ENCODE measurements at places on chromosomes 16 and 17.

DNA sequence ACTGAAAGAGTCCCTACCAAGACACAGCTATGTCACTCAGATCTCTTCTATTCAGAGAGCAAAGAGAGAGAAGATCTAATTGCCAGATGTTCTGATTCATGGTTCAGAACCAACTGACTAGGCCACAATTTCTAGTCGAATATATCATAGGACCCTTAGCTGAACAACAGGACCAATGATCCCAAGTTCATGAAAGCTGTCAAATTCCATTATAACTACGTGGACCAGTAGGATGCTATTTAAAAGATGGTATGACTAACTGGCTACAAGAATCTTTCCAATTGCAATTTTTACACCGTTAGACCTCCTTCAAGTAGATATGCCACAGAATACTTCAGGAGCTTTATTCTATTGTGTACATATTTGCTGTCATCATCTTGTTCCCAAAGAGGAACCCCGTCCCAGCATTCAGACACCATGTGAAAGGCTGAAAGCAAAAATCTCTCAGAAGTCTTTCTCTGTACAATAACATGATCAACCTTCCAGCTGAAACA lies 26.0 kb downstream of the DCUN1D3 start:
- DNase-seq, result no peak

- no peak for DNase-seq
Measured at GRCh38 chr17:30237296-30238002, 2.0 kb upstream of the SLC6A4 start.

DNA sequence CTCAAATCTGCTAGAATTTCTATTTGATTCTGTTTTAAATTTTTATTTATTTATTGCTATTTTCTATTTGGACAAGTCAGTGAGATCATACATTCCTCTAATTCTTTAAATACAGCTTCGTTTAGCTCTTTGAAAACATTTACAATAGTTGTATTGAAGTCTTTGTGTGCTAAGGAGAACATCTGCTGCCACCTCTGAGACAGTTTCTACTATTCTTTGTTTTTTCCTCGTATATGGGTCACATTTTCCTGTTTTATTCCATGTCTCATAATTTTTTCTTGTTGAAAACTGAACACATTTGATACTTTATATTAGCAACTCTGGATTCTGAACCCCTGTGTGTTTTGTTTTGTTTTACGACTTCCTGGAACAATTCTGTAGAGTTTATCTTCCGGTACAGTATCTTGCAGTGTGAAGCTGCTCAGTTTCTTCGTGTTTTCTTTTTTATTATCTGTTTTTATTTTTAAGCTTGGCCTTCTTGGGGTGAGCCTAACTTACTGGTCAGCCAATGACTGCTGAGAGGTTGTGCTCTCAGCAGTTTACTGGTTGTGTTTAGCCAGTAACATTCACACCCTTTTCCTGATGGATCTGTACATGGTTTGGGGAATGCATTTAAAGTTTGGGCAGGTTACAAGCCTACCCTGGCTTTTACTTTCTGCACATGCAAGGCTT lies 99.0 kb downstream of the CA4 start:
- no peak for DNase-seq

GRCh38 chr17:74478420-74479100 lies 12.1 kb downstream of the CD300A start:
- DNase-seq, result peak; percentile 54

DNA sequence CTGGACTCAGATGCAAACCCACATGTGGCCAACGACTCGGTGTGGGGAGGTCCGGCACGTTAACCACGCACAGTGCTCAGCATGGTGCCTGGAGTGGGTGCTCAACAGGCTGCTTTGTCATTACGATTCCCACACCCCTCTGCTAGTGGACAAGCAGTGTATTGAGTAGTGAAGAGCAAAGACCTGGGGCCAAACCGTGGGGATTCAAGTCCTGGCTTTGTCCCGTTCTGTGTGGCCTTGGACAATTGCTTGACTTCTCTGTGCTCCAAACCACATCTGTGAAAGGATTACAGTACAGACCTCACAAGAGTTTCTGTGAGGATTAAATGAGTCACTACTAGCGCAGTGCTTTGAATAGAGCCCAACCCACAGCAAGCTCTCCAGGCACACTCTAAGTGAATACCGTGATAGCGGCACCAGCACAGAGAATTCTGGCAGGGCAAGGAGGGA lies 33.8 kb downstream of the TRPV2 start:
- no peak for DNase-seq

GRCh38 chr17:61139219-61139618 lies 260.4 kb upstream of the TBX2 start:
- peak; percentile 57 for DNase-seq

GRCh38 chr16:63530974-63531373 lies 1494.7 kb upstream of the CDH8 start:
- no peak for DNase-seq

DNA sequence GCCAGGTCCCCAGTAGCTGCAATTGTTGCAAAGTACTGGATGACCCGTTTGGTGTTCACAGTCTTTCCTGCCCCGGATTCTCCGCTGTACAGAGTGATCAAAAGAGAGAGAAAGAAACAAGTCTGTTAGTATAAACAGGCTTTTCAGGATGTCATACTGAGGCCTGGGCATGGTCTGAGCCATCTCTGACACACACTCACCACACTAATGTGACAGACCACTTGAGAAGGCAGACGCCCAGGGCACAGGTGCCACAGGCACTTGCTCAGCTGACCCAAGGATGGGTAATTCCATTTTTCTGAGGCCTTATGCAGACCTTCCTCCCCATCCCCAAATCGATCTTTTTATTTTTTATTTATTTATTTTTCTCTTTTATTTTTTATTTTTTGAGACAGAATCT lies 7.5 kb downstream of the MYH3 start:
- DNase-seq, result no peak

- no peak for DNase-seq
Measured at GRCh38 chr16:75798714-75799113, 72.4 kb upstream of the CPHXL start.

GRCh38 chr16:25073854-25074253 lies 37.7 kb upstream of the LCMT1 start:
- no peak for DNase-seq

- DNase-seq, result no peak
Measured at GRCh38 chr17:19533718-19534561, at the start of gene SLC47A1. TSS of gene SLC47A1 (plus strand) at chr17:19533854. CDS start at chr17:19533940, 86 bp downstream.

DNA sequence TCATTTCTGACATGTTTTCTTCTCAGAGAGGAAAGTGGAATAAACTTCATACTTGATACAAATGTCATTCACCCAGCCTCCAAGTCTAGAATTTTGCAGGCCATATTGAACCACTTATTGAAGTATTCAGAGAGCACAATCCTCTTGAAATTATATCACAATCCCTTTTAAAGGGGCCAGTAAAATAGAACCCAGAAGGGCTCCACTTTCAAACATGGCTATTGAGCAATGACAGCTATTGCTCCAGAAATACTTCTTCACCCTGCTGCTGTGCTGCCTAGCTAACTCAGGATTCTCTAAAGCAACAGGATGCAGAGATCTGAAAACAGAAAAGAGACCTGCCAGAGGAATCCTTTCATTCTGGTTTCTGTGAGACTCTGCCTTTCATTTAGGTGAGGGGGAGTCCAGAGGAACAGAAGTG lies 275.0 kb upstream of the CDH5 start:
- DNase-seq, result no peak

DNA sequence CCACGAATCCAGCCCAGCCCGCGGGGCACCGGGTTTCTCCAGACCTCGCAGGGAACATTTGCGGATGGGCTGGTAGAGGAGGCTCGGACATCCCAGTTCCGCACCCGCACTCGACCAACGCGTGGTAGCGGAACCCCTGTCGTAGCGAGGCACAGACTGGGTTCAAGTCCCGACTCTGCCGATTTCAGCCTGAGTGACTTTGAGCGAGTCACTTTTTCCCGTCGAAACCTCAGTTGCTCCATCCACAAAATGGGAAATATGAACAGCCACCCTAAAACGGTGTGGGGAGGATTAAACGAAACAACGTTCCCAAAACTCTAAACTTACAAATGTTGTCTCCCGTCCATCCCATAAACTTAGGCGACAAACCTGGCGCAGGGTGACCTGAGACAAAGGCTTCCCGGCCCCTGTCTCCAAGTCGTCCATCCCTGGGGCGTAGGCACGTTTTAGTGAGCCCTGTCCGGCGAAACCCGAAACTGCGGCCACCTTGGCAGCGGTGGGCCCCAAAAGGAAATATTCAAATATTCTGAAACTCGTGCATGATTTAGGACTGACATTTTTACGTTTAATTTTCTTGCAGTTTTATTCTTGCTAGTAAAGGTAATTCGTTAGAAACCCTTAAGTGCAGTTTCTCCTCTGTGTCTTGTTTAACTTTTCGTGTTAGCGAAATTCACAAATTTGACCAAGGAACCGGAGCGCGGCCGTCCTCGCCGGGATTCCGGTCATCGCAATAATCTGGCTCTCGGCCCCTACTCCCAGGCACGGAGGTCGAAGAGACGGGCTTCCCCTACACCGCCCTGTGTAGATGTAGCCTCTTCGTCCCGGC lies 1.9 kb upstream of the MLLT6 start:
- no peak for DNase-seq

GRCh38 chr17:44961921-44962350 lies 6.2 kb downstream of the C1QL1 start:
- no peak for DNase-seq

GRCh38 chr16:68548947-68549346 lies 9.9 kb downstream of the ZFP90 start:
- peak; percentile 40 for DNase-seq

DNA sequence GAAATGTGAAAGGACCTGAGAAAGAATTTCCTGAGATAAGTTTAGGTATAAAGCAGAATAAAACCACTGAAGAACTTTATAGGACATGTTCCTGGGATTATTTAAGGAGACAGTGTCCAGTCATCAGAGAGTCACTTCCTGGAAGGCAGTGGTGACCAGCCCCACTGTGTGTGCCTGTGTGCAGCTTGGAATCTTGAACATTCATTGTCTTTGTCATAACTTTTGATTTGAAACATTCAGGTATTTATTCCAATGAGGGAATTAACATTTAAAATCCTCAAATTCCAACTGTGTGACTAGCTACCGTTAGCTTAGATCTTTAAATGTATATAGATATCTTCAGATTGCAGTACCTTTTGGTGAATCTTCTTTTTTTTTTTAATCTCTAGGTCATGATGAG lies 61.7 kb upstream of the MRC2 start:
- no peak for DNase-seq

- DNase-seq, result no peak
Measured at GRCh38 chr17:40517981-40518380, 16.6 kb upstream of the TNS4 start.

DNA sequence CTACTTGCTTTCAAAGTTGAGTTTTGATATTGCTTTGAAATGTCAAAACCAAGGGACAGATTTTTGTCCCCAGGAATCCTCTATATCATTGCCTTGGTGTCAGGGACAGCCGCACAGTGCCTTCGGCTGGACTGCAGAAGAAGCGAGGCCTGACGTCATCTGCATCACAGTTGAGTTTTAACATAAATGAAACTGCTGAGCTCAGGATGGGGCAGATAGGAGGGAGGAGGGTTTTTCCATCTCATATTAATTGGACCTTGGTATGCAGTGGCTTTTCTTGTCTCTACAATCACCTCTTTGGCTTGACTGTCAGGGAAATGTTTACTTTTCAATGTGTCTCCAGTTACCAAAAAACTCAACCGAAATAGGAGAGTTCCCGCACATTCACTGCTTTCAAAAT lies 111.3 kb downstream of the AATF start:
- DNase-seq, result no peak

DNA sequence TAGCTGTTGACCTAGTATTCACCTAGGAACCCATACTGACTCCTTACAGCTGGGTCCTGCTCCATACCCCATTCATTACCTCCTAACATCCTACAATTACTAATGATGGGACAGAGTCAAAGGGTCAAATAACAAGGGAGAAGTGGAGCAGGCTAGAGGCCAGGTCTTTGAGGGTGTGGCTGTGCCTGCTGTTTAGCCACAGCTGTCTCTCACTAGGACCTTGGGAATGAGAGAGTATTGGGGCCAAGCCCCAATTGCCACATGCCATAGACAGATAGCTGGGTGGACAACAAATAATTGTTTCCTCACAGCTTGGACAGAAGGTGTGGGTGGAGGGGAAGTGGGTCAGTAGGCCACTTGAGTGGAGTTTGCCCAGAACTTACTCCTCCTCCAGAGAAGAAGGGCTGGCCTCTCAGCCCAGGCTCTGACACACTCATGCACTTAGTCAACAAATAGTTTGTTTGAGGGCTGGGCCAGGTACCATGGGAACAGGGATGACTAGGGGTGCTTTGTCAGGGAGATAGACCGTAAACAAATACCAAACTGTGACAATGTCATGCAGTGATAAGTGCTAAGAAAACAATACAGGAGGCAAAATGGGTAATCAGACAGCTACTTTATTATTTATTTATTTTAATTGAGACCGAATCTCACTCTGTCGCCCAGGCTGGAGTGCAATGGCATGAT lies 10.2 kb upstream of the CENPT start:
- peak; percentile 44 for DNase-seq

GRCh38 chr17:67027031-67027628 lies 17.2 kb upstream of the CACNG1 start:
- no peak for DNase-seq

- DNase-seq, result no peak
Measured at GRCh38 chr16:8956265-8957062, 7.2 kb downstream of the USP7 start.

DNA sequence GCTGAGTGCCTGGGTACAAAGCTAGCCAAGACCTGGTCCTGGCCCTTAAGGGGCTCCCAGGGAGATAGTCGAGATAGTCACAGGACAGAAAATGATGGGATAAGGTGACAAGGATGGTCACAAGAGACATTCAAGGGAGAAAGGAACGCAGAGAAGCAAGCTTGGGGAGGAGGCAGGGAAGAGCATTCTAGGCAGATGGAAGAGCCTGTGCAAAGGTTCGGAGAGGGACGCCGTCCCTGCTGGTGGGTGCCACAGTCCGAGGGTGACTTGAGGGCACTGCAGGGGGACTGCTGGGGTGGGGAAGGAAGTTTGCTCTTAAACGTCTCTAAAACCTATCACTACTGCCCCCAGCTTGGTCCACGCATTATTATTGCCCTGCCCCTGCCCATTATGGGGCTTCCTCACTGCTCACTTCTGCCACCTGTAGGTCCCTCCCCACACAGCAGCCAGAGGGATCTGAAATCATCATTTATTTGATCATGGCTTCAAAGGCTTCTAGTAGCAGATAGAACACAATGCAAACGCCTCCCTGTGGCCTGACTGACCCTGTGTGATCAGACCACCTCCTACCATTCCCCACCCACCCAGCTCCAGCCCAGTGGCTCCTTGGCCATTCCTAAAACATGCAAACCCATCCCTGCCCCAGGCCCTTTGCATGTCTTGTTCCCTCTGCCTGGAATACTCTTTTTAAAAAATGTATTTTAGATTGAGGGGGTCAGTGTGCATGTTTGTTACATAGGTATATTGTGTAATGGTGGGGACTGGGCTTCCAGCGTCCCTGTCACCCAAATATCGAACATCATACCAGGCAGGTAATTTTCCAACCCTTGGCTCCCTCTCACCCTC lies 60.3 kb downstream of the RMI2 start:
- DNase-seq, result peak; percentile 20

GRCh38 chr16:49407873-49408550 lies 34.4 kb downstream of the C16orf78 start:
- peak; percentile 47 for DNase-seq

DNA sequence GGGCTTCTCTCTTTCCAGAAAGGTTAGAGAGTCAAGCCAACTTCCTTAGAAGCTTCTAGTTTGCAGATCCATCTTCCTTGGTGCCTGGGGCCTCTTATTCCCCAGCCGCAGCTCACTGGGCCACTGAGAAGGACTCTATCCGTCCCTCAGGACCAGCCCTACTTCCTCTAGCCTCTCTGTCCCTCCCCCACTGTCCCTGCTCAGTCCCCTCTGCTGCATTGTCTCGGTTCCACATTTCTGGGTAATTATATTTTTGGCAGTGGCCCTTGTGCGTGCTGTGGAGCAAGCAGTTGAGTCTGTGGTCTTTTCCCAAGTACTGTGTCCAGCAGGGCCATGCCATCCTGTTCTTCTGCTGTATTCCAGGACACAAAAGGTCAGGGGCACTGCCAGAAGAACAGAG lies 17.8 kb downstream of the IRX3 start:
- no peak for DNase-seq

Measured in CD4-positive, alpha-beta T cell treated with Interferon gamma for 1 hour (primary cell).